ENCODE measurements at places on chromosomes 7 and 10.

GRCh38 chr10:124300224-124300623 is 118.5 kb downstream of the OAT start:
- DNase-seq: no peak

DNA sequence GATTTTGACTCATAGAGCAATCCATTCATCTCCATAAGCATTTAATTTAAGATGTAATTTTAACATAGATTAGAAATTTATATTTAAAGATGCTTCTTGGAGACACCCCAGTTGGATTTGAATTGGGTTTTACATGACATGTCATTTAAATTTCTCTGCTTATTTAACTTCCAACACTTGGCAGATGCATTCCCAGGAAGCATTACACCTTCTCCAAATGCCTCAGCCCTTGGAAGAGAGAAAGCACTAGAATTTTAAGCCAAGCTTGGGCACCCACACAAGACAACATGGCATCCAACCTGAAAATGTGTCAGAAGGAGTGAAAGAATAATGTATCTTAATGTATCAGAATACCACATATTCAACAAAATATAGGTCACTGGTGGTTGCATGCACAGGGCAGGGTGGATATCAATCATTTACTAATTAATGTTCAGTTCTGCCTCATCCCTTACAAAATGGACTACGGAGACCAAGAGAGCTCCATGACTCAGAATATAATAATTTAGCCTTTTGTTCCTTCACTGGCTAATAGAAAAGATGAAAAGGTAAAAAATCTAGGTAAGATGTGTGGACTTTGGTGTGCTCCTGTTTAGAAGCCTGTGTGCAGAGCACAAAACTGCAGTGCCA is 541.7 kb upstream of the SORCS1 start:
- DNase-seq: no peak

- DNase-seq: peak; percentile 88
Measured at GRCh38 chr7:44847509-44847919, 373 bp downstream of the H2AZ2 start.

- no peak for DNase-seq
Measured at GRCh38 chr7:7104971-7105370, 77.4 kb upstream of the C1GALT1 start.

GRCh38 chr7:19814776-19815175 is 41.4 kb upstream of the TMEM196 start:
- DNase-seq: no peak

DNA sequence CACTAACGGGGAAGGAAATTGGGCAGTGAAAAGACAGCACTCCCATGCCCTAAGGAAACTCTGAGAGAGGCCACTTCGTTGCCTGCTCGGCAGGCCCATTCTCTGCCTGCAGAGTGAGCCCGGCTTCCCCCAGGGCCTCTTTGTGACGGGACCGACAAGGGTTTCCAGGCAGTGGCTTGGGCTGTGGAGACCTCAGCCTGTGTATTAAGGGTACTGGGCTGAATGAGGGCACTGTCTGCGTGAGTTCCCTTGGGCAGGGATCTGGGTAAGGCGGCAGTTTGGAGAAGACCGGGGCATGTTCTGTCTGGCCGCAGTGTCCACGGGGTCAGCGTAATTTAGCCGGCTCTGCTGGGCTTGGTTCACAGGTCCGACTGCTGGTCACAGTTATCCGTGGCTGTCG is 237.2 kb downstream of the MGMT start:
- DNase-seq: no peak

GRCh38 chr7:112069879-112070321 is 136.3 kb downstream of the DOCK4 start:
- DNase-seq: peak; percentile 70

GRCh38 chr7:94970085-94970576 is 62.7 kb downstream of the PPP1R9A start:
- no peak for DNase-seq

DNA sequence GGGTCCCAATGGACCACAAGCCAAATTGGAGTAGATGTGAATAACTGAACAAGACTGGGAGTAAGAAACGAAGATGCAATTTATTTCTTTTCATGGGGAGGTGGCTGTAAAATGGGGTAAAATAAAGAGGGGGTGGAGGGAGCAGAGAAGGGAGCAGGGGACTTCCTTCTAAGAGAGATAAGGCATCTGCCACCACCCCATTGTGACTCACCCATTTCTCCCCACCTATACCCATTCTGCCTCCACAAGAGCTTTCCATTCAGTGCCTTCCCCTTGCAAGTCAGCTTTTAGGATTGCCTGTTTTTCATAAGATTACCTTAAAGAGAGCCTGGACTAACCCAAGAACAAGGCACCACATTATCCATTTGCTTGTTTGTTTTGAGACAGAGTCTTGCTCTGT is 87.1 kb upstream of the PAX2 start:
- DNase-seq: no peak

DNA sequence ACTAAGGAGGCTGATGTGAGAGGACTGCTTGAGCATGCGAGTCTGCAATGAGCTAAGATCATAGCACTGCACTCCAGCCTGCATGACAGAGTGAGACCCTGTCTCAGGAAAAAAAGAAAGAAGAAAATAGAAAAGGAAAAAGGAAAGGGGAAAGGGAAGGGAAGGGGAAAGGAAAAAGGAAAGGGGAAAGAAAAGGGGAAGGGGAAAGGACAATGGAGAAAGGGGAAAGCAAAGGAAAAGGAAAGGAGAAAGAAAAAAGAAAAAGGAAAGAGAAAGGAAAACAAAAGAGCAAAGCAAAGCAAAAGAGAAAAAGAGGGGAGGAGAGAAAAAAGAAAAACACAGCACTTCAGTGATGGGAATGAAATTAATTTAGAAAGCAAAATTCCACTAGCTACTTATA is 179.3 kb downstream of the SRPK2 start:
- no peak for DNase-seq
